Left colon (tissue), 2 donors: ENCODE measurements at places on chromosomes 7 and 10. TPM values are rescaled to one million over a fixed set of nuclear protein-coding genes. Genes with fewer than 3 reads are reported as not detected.

SH2D4B gene
- not detected for total RNA-seq

PRRT4 gene
- not detected for total RNA-seq

TUBAL3 gene
- 38.6 TPM for total RNA-seq

DNA sequence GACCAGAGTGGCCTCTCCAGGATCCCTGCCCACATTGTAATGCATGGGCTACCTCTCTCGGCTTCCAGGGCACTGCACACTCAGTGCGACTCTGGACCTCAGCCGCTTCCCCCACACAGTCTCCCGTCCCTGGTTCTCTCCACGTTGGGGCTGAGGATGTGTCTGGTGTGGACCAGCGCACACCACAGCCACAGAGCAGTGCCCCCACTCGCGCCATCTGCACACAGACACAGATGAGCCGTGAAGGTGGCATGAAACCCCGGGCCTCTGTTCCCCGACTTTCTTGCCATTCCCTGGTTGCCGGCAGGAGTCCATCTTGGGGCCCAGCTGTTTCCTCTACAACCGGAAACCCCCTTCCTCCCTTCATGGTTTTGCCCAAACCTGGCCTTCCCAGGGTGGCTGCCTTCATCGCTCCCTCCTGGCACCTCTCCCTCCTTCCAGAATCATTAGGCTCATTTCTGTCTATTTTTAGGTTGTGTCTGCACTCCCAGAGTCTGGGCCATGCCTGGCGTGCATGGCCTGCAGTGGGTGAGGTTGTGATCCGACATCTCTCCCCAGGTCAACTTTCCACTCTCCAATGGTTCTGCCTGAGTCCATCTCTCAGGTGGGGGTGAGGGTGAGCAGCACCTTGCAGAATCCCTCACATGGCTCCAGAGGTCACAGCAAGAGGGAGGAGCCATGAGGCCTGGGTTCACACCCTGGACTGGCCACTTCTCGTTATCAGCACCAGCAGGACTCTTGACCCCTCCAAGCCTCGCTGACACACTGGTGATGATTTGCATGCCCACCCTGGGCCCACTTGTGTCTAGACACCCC lies 10.1 kb downstream of the RASGEF1A start:
- DNase-seq, result no peak

DNA sequence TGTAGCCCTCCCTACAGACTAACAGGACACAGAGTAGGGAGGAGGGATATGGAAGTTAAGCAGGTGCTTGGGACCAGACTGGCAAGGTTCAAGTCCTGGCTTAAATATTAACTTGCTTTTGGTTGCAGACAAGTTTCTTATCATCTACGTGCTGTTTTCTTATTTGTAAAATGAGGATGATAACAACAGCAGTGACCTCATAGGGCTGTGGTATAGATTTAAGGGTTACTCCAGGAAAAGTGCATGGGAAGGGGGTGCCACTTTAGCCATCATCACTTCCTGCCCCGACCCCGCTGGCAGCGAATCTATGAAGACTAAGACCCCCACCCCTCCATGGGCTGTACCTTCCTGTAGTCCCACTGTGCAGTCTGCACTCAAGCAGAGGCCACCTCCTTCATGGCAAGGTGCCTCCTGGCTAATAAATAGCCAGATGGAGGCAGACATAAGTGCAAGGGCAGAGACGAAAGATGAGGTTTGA lies 250.2 kb downstream of the COBL start:
- DNase-seq, result no peak

GRCh38 chr10:98832196-98832595 lies 385.5 kb upstream of the HPS1 start:
- no peak for DNase-seq

DNA sequence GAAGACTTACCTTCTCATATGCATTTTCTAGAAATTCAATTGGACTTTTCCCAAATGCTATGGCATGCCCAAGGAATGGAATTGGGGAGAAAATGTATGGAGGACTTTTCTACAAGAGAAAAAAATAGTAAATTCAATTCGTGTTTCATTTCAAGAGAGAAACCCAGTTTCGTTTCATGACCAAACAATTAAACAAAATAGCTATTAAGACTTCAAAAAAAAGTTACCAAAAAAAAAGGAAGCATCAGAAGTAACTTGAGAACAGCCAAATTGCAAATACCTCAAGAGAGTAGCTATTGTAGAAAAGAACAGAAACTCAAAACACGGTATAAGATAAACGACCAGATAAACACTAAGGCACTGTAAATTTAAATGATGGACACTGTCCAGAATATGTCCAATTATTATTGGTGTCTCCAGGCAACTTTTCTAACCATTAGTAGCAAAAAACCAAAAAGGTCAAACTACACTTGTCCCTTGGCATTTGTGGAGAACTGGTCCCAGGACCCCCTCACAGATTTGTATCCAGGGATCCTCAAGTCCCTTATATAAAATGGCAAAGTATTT lies 2.4 kb downstream of the CYP51A1 start:
- DNase-seq, result no peak

KCNH2 gene
- 10.4 TPM for total RNA-seq

LIPK gene
- not detected for total RNA-seq

DNA sequence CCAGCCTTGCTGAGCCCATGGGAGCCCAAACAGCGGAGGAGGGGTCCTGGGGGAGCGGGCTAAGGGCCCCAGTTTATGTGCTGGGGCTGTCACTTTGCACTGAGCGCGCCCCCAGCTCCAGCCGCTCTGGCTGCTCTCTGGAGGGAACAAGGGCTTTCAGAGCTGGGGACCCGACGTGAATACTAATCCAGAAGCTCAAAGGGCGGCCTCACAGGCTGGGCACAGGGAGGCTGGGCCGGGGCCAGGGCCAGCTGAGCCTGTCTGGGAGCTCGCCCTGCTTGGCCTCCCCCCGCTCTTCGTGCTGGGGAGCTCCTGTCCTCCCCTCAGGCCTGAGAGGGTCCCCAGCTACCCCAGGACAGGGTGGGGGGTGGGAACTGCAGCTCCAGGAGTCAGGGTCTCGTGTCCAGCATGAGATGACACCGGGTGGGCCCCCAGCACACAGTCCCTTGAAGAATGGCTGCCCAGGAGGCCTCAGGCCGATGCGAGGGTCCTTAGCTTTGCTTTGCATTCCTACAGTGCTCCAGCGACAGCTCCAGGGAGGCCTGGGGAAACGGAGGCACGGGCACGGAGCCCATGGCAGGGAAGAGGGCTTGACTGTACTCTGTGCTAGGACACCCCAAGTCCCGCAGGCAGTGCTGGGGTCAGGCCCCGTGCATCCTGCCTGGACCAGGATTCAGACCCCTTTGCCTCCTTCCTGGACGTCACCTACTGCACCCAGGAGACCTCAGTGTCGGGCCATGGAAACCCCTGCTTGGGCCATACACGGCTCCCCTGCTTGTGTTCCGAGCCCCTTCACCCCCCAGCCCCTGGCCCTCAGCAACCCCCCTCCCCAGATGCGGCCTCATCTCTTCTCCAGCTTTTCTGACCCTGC lies 5.8 kb upstream of the AMZ1 start:
- DNase-seq, result no peak

DNA sequence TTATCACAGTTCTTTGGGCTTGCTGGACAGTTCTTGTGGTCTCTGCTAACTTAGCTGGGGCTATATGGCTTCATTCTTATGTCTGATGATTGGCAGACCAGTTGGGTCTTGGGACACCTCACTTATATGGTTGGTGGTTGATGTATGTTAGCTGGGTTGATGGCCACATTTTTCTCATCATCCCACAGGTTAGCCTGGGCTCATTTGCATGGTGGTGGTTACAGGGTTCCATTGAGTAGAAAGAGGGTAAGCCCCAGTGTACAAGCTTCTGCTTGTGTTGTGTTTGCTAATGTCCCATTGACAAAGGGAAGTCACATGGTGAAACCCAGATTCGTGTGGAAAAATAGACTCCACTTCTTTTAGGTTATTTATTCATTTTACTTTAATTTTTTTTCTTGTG lies 40.6 kb downstream of the TMEM60 start:
- DNase-seq, result no peak

GRCh38 chr7:44390701-44391100 lies 65.3 kb upstream of the CAMK2B start:
- DNase-seq, result peak; percentile 7

DNA sequence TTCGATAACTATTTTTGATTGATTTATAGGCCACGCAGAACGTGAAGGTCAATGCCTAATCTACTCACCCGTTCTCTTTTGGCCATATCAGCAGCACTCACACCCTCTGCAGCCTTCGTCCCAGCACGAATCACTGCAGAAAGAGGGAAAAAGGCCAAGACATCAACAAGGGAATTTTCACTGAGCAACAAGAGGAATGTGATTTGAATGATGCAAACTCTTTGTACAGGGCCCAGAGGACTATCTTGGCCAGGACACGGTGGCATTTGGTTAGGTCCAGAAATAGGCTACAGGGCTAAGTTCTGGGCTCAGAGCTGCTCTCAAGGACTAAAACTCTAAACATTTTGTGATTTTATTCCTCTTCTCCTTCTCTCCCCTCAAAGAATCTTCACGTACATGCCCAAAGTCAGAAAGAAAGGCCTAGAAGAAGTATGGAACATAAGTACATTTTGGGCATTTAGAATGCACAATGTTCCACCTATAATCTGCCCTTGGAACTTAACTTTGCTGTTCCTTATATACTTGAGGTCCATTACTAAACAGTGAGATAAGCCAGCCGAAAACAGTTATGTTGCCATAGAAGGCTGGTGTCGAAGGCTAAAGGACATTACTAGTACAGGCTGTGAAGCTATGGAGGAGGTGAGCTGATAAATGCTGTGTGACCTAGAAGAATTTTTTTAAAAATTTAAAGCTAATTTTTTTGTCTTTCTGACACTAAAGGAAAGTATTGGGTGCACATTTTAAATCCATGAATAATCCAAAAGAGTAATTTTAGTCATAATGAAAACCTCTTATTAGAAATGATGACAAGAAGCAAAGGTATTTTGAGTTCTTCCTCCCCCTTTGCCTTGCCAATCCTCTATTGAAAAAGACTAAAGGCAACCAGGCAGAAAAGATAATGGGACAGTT lies 20.0 kb downstream of the RBM28 start:
- DNase-seq, result no peak

OR6V1 gene
- not detected for total RNA-seq

TRIM50 gene
- 0.28 TPM for total RNA-seq

DNA sequence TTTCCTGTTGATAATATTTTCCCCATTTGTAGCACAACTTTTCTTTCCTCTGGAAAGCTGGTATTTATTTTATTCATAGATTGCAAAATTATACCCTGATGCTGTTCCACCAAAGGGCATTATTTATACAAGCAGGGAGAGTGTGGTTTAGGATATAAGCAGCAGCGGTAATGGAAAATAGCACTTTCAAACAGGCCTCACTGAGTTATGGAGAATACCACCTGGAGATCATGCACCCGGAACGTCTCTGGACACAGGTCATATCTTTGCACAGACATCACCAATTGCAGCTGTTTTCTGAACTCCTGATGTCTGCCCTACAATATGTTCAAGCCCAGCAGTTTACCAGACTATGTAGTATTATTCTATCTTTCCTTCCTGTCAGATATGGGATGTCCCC lies 2.0 kb upstream of the CALD1 start:
- no peak for DNase-seq

DNA sequence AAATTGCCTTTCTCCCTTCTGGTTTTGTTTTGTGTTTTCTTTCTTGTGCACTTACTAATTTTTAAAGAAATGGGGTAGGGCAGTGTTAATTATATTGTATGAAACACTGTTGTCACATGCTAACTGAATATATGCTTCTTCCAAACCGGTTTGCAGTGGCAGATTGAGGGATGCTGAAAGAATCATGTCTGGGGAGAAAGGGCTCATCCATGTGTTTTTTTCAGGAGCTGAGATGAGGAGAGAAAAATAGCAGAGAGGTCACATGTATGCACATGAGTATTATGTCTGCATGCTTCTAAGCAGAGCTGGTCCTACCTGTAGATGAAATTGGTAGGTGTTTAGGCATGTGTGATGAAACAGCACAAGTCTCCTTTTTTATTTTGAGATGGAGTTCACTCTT lies 17.0 kb downstream of the SORCS3 start:
- no peak for DNase-seq

OR2F1 gene
- not detected for total RNA-seq

GRCh38 chr10:58565271-58565670 lies 52.6 kb downstream of the BICC1 start:
- DNase-seq, result no peak

- DNase-seq, result no peak
Observed at GRCh38 chr10:70664702-70665195, 7.6 kb upstream of the ADAMTS14 start.

- no peak for DNase-seq
Observed at GRCh38 chr7:14069961-14070360, 80.5 kb upstream of the ETV1 start.

GRCh38 chr7:587767-588166 lies 68.1 kb upstream of the PDGFA start:
- no peak for DNase-seq

DNA sequence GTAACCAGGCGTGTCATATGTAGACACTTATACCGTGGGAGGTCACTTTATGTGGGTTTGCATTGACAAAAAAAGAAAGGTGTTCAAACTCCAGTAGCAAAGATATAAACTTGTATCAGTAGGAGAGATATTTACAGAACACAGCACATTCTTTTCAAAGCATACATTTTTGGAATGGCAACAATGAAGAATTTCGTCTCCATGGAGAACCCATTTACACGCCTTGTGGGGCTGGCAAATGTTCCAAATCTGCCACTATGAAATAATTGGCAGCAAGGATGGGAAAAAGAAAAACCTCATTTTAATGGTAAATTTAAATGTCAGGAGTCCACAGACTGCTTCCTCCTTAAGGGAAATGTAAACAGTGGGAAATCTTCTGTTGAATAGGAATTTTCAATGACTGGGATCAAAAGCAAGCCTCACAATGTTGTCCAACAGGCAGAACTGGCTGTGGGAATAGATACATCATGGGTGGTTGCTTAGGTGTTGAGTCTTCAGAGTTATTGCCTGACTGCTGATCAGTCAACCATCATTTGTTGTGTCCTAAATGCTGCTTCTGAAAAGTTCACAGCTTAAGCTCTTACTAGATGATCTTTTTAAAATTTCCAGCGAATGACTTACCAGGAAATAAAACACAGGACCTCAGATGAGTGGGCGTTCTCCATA lies 256.6 kb upstream of the SEMA3C start:
- no peak for DNase-seq

DNA sequence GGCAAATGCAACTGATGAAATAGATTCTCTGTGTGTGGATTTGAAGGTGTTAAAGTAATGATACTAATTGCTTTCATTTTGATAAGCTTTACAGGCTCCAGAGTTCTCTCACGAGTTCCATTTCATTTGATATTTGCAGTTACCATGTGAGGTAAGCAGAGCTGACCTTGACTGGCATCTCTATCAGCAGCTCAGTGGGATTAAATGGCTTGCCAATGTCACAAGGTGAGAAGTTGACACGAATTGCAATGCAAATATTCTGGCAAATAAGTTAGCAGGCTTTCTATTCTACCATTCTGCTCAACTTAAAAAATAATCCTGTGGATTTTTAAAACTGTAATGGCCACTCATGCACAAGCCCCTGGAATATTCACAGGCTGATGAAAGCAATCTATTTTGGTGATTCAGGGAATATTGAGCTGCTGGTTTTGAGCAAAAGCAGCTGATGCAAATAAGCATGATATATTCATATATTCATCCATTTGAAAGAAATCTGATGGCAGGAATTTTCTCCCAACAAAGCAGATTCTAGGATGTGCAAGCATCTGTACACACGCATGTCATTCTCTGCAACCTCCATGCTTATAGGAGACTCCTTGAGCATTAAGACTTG lies 64.5 kb upstream of the ANKRD1 start:
- DNase-seq, result no peak

- no peak for DNase-seq
Observed at GRCh38 chr7:90777041-90777440, 180.9 kb downstream of the CDK14 start.

GRID2IP gene
- total RNA-seq, result 0.67 TPM

NODAL gene
- total RNA-seq, result not detected

PRSS1 gene
- total RNA-seq, result 4.0 TPM
